ENCODE measurements at places on chromosomes 2 and 18. TPM values are rescaled to one million over a fixed set of nuclear protein-coding genes. Genes with fewer than 3 reads are reported as not detected.

Gene REG3A
- total RNA-seq: not detected

Gene PLGLB1
- total RNA-seq: 2.0 TPM

Gene MC2R
- total RNA-seq: not detected

Gene CCDC148
- 0.16 TPM for total RNA-seq

Gene COBLL1
- total RNA-seq: not detected

Gene EMILIN2
- 32.7 TPM for total RNA-seq

Gene CUL3
- 77.9 TPM for total RNA-seq

Gene NCOA1
- total RNA-seq: 14.5 TPM

Gene HOXD3
- not detected for total RNA-seq

Gene CFAP53
- 0.21 TPM for total RNA-seq

Gene IL36A
- total RNA-seq: 0.53 TPM

Gene TRABD2A
- 73.2 TPM for total RNA-seq

Gene TUBB8B
- total RNA-seq: not detected

Gene CNTNAP5
- total RNA-seq: not detected

Gene CEP192
- 61.0 TPM for total RNA-seq

Gene USP14
- 71.9 TPM for total RNA-seq
